Stimulated activated naive CD4-positive, alpha-beta T cell (primary cell): ENCODE measurements at places on chromosomes 7 and 10.

DNA sequence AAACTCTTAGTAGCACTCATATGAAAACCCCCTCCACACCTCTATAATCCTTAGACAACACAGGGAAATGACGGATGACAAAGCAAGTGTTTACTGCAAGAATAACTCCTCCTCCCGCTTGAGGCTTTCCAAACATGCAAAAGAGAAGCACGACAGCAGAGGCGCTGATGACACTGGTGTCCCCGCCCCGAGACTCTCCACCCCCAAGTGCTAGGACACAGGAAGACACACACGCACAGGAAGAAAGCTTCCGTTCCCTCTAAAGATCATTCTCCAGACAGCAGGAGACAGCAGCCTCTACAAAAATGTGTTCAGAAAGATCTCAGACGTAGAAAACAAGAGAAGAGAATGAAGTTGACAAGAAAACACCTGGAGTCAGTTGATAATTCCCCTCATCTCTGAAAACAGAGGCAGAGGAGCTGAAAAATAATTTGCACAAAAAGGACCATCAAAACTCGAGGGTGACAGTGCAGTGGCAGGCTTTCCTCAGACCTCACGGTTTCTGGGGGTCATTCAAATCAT is 90.2 kb downstream of the DLG5 start:
- DNase-seq, result peak; percentile 62

GRCh38 chr10:99565166-99565565 is 32.4 kb downstream of the NKX2-3 start:
- DNase-seq, result no peak

DNA sequence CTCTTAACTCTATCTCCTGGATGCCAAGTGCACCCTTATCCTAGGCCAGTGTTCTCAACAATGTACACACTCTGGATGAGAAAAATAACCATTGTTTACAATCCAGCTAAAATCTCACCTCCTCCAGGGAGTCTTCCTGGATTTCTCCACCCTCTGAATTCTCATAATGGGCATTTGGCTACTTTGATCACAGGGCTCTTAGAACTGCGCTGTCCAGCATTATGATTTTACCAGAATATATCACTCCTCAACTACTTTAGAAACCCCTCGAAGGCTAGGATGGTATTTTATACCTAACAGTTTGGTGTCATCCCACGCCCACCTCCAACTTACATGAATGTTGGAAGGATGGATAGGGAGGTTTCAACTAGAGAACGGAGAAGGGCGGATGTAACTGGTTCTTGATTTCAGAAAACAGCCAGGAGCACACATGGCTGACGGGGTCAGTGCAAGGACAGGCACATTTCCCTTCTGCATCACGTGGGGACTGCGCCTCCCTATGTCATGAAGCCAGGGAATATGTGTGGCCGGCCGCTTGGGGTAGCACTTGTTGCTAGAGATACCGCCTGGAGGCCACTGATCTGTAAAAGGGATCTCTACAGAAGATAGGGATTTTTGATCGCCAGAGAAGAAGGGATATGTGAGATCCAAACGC is 1.2 kb upstream of the ATP6V0E2 start:
- peak; percentile 42 for DNase-seq

GRCh38 chr10:12358863-12359564 is 9.7 kb downstream of the CAMK1D start:
- no peak for DNase-seq

DNA sequence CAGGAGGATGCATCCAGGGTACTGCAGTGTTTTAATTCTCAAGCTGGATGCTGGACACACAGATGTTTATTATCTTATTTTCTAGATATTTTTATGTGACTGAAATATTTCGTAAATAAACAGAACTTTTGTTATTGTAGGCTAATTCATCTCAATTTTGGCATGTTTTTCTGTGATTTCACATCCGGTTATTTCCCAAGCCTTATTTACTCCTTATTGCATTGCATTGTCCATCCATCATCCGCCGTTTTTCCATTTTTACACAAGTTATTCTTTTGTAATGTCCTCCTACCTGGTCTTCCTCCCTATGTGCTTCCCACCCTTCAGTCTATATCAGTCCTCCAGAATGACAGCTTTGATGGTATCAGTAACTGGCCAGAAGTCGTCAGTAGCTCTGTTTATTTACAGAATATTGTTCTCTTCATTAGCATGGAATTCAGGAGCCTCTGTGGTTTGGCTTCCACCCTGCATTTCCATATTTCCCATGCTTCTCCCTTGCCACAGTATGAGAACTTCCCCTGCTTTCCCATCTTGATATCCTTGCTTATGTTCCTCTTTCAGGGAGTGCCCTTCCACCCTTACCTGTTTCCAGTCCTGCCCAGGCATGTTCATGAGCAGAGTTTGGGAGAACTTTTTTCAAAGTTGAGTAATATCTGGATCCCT is 16.1 kb downstream of the GNAI1 start:
- DNase-seq, result no peak

DNA sequence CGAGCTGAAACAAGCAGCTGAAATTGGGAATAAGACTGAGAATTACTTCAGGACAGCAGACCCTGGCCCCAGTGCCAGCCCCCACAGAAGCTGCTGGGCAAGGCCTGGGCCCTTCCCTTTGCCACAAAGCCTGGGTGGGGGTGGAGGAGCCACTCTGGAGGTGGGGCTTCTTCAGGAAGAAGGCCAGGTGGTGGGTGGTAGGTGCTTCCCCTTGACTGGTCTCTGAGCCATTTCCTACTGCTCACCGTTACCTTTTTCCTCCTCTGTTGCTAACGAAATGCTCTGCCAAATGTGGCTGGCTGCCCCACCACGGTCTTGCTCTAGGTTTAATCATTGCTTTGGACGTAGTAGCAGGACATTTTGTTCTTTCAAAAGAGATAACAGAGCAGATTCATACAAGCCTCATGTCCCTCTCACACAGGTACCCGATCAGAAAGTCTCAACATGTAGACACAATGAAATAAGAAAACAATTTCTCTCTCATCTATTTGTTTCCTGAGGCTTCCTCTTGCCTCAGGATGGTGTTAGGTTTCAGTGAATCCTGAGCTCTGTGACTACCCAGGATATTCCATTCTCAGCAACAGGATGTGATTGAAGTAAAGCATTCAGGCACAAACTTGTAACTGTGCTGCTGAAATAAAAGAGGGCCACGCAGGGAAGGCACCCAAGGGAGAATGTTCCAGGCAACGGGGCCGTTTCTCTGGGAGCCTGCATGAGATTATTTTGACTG is 66.5 kb downstream of the WDR11 start:
- no peak for DNase-seq

DNA sequence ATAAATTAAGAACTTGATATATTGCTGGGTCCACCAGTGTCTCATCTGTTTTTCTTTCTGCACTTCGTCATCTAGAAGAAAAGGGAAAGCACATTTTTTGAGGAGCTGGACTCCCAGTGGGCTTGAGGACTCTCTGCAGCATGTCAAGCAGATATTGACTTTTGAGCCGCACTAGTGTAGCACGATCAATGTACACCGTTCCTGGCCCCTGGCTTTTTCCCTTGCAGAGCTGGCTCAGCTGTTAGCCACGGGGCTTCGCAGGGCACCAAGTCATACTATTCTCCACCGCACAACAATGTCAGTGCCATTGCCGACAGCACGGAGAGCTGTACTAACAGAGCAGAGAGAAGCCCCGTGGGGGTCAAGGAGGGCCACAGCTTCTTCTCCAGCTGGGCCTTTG is 235.4 kb upstream of the HABP2 start:
- no peak for DNase-seq

GRCh38 chr10:91700788-91701444 is 68.0 kb upstream of the PPP1R3C start:
- DNase-seq, result no peak

DNA sequence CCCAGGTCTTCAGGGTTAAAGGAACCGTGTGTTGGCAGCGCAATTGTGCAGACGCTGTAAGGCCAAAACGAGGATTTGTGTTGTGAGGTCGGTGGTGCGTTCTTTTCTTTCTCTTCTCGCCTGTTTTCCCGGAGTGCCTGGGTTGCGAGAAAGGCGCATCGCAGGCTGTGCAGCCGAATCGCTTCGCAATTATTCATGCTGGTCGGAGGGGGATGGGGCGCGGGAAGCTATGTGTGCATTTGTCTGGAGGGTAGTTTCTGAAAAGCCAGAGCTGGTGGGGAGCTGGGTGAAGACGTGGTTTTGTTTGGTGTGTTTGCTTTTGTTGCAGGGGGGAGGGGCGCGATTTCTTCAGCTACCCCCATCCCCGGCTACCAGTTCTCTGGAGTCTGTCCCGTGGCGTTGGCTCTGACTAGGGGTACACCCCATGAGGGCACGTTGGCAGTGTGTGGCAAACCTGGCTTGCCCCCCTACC is 2.1 kb downstream of the MXI1 start:
- peak; percentile 78 for DNase-seq

DNA sequence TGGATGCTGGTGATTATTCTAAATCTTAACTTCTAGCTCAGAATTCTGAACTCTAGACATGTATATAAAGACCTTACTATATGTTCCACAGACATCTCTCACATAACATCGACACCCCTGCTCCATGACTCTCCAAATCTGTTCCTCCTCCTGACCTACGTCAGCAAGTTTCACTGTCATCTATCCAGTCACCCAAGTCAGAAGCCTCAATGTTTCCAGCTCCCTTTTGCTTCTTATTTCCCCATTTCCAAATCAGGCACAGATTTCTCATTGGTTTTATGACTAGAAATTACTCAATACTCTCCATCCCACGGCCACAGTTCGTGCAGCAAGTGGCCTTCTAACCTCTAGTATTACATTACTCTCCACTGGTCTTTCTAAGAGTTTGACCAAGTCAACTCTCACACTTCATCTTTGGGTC is 28.5 kb downstream of the EPC1 start:
- DNase-seq, result no peak

- no peak for DNase-seq
These were observed 752.3 kb downstream of the SUGCT start for GRCh38 chr7:40887099-40887498.

- DNase-seq, result no peak
These were observed 28.1 kb upstream of the SFTPD start for GRCh38 chr10:79976999-79977398.

- no peak for DNase-seq
These were observed 145.5 kb upstream of the CELF2 start for GRCh38 chr10:10872035-10872673.

- no peak for DNase-seq
These were observed 24.7 kb downstream of the EN2 start for GRCh38 chr7:155482511-155483183.

DNA sequence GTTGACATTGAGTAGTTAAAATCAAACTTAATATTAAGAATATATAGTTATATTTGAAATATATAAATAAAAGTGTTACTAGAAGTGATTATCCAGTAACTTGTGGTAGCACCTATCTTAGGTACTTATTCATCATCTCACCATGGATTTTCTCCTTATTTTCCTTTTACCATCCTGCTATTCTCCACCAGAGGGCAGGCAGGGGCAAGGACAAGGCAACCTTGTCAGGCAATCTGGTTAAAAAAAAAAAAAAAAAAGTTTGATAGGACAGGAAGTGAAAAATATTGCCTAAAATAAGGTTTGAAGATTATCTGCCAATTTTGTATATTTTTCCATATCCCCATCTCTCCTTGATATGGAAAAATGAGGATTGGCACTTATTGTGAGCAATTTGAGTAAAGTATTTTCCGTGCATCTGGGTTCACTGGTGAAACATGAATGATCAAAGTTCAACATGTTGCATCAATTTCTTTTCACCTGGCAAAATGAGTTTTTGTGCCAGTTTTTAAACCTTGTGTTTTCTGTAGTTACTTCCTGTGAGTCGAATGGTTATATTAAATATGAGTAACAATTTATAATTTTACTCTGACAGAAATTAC is 256.7 kb downstream of the AGMO start:
- DNase-seq, result no peak

- no peak for DNase-seq
These were observed 29.2 kb upstream of the NAMPT start for GRCh38 chr7:106313966-106314365.

GRCh38 chr10:68163735-68164134 is 54.4 kb downstream of the MYPN start:
- DNase-seq, result no peak

DNA sequence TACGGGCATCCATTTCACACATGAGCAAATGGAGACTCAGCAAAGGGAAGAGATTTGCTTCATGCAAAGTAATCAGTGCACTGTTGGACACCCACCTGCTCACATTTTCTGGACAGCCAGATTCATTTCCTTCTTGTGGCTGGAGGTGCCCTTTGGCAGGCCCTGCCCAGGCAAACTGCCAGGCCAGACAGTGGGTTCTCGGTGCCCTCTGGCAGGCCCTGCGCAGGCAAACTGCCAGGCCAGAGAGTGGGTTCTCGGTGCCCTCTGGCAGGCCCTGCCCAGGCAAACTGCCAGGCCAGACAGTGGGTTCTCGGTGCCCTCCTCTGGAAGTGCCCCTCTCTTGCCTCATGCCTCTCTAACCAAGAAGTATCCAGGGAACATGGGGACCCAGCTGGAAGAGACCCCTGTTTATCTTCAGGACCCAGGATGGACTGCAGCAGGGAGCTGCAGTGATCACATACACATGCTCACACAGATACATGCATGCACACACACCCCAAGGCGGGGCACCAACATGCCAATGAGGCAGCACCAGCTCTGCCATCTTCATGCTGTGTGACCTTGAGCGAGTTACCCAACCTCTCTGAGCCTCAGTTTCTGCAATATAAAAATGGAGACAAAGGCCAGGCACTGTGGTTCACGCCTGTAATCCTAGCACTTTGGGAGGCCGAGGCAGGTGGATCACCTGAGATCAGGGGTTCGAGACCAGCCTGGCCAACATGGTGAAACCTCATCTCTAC is 67.1 kb downstream of the OAT start:
- no peak for DNase-seq

- DNase-seq, result no peak
These were observed 12.2 kb upstream of the NMT2 start for GRCh38 chr10:15180736-15181135.

GRCh38 chr7:126780993-126781392 is 471.7 kb downstream of the GRM8 start:
- DNase-seq, result no peak

DNA sequence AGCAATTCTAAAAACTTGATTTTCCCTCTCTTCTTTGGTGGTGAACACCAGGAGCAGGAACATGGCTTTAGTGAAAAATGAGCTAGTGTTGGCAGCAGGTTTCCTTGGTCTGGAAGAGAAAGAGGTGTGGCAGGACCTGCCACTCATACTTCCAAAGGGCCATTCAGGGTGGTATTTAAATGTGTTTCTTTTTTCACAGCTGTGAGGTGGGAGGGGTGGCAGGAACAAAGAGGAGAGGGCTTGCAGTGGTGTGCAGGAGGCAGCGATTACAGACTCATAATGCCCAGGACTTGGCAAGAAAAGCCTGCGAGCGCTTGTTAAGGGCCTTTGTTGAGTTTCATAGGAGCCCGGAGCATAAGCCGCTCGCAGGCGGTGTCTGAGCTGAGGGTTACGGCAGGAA is 36.8 kb downstream of the WIPF3 start:
- DNase-seq, result no peak
